IMR-90 (cell line): ENCODE measurements at places on chromosomes 11 and 22.
A peak's percentile ranks its signal among the peaks of the same experiment; 100 is the strongest.

GRCh38 chr11:86978756-86979608 is 23.8 kb upstream of the FZD4 start:
- DNase-seq: peak; percentile 65

GRCh38 chr22:38842512-38843200 is 1.2 kb downstream of the NPTXR start:
- no peak for DNase-seq

- DNase-seq: peak; percentile 63
Observed at GRCh38 chr22:26669060-26669481, 11.7 kb downstream of the MIAT start.

DNA sequence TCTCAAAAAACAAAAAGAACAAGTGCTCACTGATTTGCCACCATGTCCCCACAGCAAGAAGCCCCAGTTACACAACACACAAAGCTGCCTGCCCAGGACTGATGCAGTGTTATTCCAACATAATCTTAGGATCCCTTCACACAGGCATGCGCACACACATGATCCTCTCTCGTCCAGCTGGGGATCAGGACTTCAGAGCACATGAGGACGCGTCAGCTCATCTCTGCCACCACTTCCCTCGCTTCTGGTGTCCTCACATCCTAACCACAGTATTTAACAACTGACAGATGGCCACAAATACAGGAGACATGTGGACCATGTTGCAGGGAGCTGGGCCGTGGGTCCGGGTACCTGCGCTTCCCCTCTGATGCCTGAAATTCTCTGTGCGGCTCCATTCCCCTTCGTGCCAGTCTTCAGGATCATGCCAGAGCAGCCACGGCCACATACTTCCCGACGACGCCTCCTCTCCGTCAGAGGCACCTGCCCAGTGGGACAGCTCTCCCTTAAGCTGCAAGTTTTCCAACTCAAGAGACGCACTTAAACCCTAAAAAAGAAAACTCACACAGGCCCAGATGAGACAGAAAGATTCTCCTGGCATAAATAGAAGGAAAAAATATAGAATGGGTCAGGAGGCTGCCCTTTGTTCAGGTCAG is 68.3 kb downstream of the PACSIN2 start:
- DNase-seq: no peak

- no peak for DNase-seq
Observed at GRCh38 chr11:17772704-17773600, 38.4 kb downstream of the KCNC1 start.

- DNase-seq: no peak
Observed at GRCh38 chr11:133414506-133414905, 117.8 kb downstream of the OPCML start.

- DNase-seq: no peak
Observed at GRCh38 chr11:93849751-93850593, 446 bp downstream of the VSTM5 start.

DNA sequence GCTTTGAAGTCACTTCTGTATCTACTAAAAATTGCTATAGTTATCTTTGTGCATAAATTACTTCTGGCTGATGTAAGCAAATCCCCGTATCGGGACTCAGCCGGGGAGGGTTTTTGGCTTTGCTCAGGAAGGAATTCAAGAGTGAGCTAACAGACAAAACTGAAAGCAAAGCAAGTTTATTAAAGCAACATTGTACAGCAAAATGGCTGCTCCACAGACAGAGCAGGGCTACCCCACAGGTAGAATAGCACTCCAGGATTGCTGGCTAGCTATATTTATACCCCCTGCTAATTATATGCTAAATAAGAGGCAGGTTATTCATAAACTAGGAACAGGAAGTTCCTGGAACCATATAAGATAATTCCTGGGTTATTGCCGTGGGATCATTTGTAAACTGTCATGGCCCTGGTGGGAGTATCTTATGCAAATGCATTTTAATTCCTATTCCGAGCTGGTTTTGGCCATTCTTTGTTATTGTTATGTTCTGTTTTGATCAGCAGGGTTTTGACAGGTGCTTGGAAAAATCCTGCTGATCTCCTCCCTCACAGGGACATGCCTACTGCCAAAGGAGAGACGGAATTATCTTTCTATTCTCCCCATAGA is 15.2 kb downstream of the MIF start:
- peak; percentile 44 for DNase-seq

- DNase-seq: peak; percentile 22
Observed at GRCh38 chr11:5684036-5684645, 733 bp downstream of the TRIM5 start.

- no peak for DNase-seq
Observed at GRCh38 chr11:69032833-69033232, 15.9 kb upstream of the TPCN2 start.

- DNase-seq: peak; percentile 40
Observed at GRCh38 chr22:24140357-24140756, 40.9 kb upstream of the SUSD2 start.

DNA sequence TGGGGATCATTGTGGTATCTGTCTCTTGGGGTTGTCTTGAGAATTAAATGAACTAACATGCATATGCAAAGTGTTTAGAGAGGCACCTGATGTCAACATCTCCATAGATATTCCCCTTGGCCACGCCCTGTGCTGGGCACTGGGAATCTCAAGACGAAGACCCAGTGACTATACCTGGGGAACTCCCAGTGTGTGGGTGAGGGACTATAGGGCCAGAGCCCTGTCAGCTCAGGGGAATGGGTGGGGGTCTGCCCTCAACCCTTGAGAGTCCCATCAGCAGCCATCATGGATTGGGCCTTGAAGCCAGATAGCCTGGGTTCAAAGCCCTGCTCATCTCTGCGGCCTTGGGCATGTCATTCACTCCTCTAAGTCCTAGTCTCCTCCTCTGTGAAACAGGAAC is 21.6 kb upstream of the LMO1 start:
- DNase-seq: no peak

DNA sequence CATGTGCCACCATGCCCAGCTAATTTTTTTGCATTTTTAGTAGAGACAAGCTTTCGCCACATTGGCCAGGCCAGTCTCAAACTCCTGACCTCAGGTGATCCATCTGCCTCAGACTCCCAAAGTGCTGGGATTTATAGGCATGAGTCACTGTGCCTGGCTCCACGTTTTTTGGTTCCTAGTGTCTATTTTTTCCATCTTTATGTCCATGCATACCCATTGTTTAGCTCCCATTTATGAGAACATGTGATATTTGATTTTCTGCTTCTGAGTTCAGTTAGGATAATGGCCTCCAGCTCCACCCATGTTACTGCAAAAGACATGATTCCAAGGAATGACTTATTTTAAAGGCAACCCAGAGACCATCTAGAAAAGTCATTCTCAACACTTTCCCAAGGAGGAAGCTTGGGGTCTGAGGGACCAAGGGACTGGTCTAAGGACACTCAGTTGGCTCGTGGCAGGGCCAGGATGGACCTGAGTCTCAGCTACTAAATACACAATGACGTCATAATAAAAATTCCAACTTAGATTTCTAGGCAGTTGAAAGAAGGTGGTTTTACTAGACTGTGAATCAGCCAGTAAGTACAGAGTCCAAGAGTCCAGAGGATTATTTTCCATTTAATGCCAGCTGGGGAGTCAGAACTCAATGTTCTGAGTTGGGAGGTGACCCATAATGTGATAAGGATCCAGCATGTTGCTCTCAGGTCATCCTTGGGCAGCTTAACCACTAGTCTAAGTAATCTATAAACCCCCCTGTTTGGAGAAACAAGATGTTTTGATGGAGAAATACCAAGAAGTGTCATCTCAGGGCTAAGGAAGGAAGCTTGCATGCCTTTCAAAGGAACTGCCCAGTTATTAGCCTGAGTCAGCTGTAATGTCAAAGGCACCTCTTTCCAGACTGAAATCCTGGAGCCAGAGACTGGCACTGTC is 39.4 kb downstream of the ABTB2 start:
- peak; percentile 58 for DNase-seq

DNA sequence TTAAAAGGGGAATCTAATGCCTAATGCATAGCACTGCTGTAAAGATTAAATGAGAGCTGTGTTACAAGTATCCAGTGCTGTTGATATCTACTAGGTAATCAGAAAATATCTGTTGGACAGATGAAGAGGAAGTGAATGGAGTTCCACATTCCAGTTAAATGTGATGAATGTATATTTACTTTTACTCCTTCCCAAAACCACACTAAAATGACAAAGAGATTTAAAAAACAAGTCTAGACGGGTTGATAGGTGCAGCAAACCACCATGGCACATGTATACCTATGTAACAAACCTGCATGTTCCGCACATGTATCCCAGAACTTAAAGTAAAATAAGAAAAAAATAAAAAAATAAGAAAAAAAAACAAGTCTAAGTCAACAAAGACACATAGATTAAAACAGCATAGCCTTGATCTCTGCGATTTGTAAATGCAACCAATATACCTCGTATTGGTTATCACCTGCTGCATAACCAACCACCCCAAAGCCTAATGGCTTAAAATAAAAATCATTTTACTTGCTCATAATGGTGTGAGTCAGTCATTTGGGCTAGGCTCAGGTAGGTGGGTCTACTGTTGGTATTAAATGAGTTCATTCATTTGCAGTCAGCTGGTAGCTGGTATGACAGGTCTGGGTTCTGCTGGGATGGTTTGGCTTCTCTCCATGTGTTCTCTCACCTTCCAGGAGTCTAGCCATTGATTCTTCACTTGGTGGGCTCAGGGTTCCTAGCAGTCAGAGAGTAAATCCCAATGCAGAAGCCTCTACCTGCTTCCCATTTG is 39.7 kb upstream of the SLC6A5 start:
- DNase-seq: no peak

- DNase-seq: peak; percentile 63
Observed at GRCh38 chr22:50530877-50531545, 1.2 kb upstream of the TYMP start.

- DNase-seq: no peak
Observed at GRCh38 chr11:38156495-38157146, 1558.6 kb upstream of the RAG2 start.

DNA sequence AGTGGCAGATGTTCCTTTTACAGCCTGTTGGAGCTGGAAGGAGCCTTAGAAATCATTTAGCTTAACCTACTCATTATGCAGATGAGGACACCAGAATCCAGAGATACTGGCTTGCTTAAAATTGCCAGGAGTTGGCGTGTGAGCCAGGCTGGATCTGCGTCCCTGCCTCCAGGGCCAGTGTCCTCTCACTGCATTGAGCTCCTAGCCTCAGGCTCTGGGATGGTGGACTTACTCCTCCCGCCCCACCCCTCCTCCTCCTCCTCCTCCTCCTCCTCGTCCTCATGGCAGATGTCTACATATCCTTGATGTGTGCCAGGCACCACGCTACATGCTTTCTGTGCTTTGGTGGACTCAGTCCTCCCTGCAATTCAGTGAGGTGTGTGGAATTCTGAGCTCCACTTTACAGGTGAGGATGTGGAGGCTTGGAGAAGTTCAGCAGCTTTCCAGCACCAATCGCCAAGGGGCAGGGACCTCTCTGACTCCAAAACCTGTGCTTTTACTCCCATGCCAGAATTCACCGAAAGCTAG is 24.1 kb downstream of the ADAMTS15 start:
- no peak for DNase-seq

- no peak for DNase-seq
Observed at GRCh38 chr11:133714471-133715375, 130.6 kb downstream of the SPATA19 start.

DNA sequence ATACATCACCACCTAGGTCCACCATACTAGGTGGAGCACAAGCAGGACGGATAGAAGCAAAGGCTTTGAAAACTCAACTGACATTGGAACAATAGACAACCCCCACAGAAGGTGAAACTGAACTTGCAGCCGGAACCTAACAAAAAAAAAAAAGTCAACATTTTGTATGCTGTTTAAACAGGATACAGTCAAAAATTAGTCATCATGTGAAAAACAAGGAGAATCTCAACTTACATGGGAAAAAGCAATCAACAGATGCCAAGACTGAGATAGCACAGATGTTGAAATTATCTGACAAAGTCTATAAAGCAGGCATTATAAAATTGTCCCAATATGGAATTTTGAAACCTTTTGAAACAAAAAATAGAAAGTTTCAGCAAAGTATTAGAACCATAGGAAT is 123.8 kb downstream of the RAB38 start:
- DNase-seq: peak; percentile 47

GRCh38 chr11:78207532-78208256 is 19.0 kb downstream of the USP35 start:
- peak; percentile 21 for DNase-seq

- peak; percentile 20 for DNase-seq
Observed at GRCh38 chr11:46491661-46492330, 100.2 kb upstream of the CHRM4 start.

DNA sequence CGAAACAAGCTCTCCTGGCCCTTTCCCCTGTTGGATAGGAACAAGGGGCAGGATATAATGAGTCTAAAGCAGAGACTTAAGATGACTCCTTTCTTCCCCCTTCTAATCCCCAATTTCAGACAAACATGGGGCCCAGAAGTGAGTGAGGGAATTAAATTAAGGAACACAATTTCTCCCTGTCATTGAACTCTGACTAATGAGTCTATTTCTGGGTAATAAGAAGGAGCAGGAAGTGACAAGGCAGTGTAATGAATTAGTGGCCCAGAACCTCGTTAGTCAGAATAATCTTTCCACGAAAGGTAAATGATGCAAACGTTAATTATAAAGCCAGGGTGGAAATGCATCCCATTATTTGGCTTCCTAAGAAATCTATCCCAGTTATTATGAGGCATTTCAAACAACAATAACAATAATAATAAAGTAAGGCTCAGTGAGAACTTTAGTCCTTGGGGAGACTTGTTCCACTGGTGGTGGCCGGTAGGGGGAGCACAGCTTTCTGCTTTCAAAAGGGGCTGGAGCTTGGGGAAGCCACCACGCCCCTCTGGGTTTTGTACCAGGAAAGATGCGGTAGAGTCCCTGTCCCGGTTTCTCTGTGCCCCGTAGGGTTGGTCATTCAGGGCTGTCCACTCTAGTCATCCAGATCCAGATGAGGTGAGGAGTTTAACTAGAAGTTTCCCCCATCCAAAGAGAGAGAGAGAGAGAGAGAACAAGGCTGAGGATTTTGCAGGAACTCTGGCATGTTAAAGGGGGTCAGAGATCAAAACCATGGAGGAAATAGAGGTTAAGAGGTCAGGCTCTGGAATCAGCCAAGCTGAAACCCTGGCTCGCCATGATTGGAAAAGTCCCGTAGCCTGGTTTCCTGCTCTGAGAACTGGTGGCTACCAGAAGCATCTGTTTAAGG is 298.3 kb downstream of the NTM start:
- peak; percentile 16 for DNase-seq

GRCh38 chr11:7910286-7910788 is 20.7 kb downstream of the OR10A6 start:
- no peak for DNase-seq

- DNase-seq: no peak
Observed at GRCh38 chr11:14898355-14898754, 6.3 kb upstream of the CYP2R1 start.

- DNase-seq: no peak
Observed at GRCh38 chr11:2459796-2460531, 15.2 kb downstream of the KCNQ1 start.

- no peak for DNase-seq
Observed at GRCh38 chr11:38423042-38423441, 1825.0 kb upstream of the RAG2 start.
